Activated CD4-positive, CD25-positive, alpha-beta regulatory T cell treated with anti-CD3 and anti-CD28 coated beads, Interleukin-2, amount 50 U/mL, for 16 hours (primary cell): ENCODE measurements at places on chromosomes 13 and 19.

DNA sequence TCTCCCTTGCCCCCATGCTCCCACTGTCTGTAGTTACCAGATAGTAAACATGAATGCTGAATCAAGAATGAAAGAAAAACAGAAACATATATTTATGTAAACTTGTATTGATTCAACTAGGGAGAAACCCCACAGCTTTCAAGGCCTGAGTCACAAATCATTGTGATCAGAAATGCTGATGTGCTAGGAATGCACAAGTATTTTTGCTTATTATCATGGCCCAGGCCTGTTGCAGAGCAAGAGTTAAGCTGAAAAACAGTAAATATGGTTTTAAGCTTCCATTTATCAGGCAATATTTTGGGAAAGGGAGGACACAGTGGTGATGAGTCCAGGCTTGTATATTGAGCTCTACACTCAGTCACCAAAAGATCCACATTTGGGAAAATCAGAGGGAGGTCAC, 669.6 kb downstream of the DIAPH3 start:
- DNase-seq = no peak

DNA sequence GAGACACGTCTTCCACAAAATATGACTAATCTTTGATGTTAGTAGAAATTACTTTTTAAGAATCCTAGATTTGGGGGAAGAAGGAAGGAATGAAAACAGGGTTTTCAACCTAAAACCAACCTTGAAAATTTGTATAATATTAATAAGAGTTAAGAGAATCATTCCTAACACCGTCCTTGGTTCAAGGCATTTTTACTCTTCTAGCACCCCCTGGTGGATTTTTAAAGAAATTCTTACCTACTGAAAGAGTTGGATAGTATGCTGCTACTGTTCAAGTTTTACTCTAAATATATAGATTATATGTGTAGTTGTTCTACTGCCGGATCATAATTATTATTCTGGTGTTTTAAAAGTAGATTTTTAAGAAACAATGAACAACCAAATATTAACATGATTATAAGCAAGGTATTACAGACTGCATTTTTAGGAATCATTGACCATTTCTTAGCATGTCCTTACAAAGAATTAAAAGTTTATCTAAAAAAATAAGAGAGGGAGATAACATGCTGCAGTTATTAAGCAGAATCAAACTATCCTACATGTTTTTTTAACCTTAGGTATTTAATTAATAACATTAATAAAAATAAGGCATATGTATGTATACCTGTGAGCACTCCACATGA, 7.4 kb upstream of the SLITRK6 start:
- no peak for DNase-seq

DNA sequence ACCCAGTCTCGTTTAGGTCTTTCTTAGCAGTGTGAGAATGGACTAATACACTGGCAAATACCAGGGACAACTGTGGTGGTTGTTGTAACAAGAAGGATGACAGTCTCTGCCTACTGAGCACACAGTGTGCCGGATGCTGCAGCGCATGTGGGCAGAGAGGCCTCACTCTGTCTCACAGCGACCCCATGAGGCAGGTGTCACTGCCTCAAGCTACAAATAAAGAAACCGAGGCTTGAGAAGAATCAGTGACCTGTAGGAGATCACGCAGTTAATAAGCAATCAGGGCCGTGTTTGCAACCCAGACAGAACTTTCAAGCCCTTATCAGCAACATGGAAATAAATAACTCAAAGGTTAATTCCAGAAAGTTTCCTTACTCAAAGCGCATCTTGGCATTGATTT, 40.5 kb upstream of the GAS6 start:
- no peak for DNase-seq

- peak; percentile 34 for DNase-seq
Measured at GRCh38 chr19:53906211-53907192, 2.6 kb upstream of the CACNG7 start.

DNA sequence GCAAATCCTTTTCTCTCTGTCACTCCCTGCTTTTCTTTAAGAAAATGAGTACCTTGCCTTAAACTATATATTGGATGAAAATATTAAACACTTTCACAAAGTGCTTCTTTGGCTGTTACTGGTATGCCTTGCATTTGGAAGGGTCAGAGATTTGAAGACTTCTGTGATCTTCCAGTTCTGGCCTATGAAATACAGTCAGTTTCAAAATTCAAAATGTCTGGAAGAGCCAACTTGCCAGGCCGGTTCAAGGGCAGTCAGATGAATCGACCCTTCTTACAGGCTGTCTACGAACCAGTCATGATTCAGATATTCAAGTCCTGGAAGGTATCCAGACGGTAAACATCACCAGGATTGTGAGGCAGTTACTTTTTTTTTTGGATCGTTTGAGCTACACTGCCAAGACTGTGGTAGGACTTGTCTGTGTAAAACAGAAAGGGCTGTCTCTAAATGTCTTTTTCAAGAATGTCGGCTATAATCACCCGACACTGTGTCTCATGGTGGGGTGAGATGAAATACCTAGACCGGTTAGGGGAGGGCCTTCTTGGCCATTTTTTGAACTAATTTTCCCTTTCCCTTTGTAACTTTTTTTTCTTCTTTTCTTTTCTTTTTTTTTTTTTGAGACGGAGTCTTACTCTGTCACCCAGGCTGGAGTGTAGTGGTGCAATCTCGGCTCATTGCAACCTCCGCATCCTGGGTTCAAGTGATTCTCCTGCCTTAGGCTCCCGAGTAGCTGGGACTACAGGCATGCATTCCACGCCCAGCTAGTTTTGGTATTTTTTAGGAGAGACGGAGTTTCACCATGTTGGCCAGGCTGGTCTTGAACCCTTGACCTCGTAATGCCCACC, 11.2 kb downstream of the ACTN4 start:
- no peak for DNase-seq

DNA sequence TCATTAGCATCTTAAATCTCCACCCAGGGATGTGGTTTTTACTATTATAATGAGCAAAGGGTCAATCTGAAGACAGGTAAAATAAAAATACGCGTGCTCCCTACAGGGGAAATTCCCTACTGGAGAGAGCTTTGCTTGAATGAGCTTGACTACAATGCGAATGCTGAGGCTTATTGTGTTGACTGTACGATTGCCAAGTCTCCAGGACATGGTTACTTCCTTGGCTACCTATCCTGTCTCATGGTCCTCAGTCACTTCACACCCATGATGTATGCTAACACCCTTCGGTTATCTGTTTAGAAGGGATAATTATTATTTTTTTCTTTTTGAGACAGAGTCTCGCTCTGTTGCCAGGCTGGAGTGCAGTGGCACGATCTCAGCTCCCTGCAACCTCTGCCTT, 61.7 kb downstream of the ZNF627 start:
- DNase-seq = no peak

DNA sequence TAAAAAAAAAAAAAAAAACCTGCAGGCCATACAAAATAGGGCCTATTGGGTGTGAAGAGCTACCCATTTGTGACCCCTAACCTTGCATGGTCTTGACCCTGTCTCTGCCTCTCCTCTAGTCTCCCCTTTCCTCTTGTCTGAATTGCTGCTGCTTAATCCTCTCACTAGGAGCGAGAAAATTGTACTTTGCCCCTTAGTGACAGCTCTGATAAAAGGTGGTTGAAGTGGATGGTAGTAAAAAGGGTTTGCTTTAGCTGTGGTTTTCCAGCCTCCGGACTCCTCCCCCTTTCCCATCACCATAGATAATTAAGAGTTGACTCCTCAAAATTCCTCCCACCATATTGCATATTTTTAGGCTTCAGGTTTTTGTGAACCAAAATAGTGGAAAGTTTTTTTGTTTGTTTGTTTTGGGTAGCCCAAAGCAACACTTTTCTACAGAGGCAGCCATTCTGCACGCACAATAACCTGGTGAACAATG, 23.5 kb downstream of the ACTN4 start:
- DNase-seq = no peak

DNA sequence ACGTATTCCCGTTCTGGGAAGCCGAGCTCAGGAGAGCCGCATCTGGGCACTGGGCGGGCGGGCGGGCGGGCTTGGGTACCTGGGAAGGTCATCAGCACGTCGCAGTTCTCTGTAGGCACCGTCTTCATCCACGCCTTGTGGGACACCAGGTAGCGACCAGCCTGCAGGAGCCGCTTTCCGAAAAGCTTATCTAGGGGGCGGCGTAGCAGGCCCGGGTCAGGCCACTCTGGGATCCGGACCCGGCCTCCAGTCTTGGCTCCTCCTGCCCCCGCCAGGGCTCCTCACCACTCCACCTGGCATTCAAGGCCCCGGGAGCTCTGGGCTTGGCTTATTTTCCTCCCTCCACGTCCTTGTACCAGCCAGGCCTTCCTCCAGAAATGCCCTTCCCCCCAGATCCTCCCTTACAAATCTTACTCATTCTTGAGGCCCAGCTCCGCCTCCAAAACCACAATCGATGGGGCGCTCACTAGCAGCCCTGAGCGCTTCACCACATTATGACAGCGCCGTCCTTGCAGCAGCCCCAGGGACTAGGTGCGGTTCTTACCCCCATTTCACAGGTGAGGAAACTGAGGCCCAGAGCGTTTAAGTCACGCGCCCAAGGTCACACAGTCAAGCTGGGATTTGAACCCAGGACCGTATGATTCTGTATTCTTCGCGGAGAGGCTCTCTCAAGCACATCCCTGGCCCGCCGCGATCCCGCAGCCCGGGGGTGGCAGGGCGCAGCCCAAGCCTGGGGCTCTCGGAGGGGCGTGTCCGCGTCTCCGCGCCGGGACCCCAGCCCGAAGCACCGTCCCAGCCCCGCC, 843 bp downstream of the ANO8 start:
- peak; percentile 55 for DNase-seq

DNA sequence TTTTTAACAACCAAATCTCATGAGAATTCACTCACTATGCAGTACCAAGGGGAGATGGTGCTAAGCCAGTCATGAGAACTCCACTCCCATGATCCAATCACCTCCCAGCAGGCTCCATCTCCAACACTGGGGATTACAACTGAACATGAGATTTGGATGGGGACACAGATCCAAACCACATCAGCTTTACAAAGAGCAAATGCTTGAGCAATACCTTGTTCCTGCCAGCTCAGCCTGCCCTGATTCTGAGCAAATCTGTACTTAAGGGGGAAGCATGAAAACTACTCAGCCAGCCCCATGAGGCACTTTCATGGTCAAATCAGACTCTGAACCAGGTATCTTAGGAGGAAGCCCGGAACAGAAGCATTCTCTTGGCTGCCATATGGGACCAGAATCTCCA, 259.9 kb downstream of the TBC1D4 start:
- no peak for DNase-seq

GRCh38 chr19:4866595-4867424, 657 bp downstream of the PLIN3 start:
- peak; percentile 10 for DNase-seq

GRCh38 chr19:28019901-28020300, 1193.0 kb downstream of the UQCRFS1 start:
- no peak for DNase-seq

- DNase-seq = no peak
Measured at GRCh38 chr19:17436094-17436873, 12.2 kb downstream of the TMEM221 start.

DNA sequence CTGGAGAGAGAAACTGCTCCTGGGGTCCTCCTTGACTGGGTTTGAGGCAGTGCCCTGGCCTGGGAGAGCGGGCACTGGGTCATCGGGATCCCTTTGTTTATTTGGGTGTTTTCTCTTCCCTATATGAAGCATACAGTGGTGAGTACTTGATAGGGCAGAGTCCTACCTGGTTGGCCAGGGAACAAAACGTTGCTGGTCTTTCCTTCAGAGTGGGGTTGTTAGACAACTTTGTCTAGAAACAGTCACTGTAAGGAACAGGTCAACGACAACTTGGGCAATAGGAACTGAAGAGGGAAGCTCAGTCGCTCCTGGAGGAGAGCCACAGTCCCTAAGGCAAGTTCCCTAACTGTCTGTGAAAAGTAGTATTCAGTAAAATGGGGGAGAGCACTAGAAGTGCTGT, 550 bp upstream of the OLFM4 start:
- DNase-seq = no peak

DNA sequence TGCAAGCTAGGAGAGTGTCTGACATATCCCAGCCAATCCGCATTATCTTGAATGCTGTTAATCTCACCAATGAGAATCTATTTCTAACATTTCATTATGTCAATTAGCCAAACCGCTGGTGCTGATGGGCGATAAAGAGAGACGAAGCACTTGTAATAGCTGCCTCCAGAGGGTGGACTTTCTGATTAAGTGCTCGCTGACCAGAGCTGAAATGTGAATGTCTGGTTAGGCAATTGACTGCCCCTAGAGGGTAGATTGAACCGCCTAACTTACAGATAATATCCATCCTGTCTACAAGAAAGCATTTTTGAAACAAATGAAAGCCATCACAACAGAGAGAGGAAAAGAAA, 552 bp upstream of the GRWD1 start:
- no peak for DNase-seq

- no peak for DNase-seq
Measured at GRCh38 chr13:99308471-99309087, 1.4 kb upstream of the GPR183 start.

GRCh38 chr19:29714953-29715700, at the start of gene C19orf12:
Gene C19orf12, minus strand, starts transcription at chr19:29715261. Its CDS starts 6,848 bp downstream, at chr19:29708413.
- peak; percentile 21 for DNase-seq

DNA sequence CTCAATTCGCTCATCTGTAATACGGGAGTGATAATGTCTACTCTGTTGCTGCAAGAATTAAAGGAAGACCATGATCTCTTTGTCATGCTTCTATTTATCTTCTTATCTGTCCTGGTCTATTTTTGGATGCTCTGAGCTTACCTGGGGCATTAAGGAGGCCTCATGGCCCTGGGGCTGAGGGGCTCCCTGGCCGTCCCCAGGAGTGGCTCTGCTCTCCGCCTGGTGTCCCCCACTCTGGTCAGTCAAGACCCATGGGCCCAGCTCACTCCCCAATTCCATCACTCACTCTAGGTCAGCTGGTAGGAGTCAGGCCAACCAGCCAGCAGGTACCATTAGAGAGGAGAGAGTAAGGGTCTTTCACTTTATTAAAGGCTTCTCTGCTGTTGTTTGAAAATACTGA, 1.1 kb upstream of the CHST8 start:
- DNase-seq = no peak

GRCh38 chr19:1248786-1249297, 459 bp downstream of the MIDN start:
- peak; percentile 69 for DNase-seq

- DNase-seq = no peak
Measured at GRCh38 chr13:63774133-63774532, 2358.5 kb upstream of the PCDH20 start.

GRCh38 chr13:106701771-106702341, 133.9 kb upstream of the ARGLU1 start:
- no peak for DNase-seq

DNA sequence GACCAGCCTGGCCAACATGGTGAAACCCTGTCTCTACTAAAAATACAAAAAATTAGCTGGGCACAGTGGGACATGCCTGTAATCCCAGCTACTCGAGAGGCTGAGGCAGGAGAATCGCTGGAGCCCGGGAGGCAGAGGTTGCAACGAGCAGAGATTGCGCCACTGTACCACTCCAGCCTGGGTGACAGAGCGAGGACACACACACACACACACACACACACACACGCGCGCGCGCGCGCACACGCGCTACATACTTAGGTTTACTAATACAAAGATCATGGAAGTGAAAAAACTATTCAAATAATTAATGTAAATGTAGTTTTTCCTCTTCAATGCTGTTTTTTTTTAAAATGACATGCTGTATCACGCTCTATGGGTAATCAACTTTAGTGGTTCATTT, 58.5 kb upstream of the ZDHHC20 start:
- DNase-seq = no peak

GRCh38 chr19:49651029-49651819, 9.2 kb downstream of the SCAF1 start:
- no peak for DNase-seq
